ENCODE measurements at places on chromosomes 12 and 14.

GRCh38 chr12:5185435-5186069 is 141.9 kb downstream of the KCNA5 start:
- no peak for DNase-seq

GRCh38 chr14:32635061-32635719 is 303.5 kb upstream of the NPAS3 start:
- no peak for DNase-seq

GRCh38 chr14:63764620-63765139 is 36.8 kb upstream of the SGPP1 start:
- DNase-seq = no peak

GRCh38 chr12:64669270-64669842 is 59.1 kb downstream of the RASSF3 start:
- DNase-seq = peak; percentile 79

DNA sequence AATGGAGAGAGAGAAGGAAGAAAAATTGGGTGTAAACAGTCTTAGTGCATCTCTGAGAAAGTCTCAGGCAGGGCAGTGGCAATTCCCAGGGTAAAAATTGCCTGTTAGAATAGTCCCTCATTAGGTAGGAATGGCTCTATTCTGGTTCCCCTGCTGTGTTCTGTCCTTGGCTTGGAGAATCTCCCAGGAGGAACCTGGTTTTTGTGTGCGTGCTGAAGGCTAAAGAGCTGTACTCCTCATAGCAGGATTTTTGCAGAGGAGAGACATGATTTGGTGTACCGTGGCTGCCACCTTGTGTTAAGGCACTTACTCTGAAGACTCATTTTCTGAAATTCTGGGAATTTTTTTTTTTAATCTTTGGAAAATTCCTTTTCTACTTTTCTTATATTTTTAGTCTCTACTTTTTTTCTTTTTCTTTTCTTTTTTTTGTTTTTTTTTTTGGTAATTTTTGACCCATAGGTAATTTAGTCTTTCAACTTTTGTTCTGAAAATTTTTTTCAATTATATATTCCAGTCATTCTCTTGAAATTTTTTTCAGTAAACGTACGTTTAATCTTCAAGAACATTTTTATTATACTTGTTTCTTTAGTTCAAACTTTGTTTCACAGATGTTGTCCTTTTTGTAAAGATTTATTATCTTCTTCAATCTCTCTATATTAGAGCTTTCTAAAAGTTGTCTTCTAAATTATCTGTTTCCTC is 63.8 kb downstream of the FBXO33 start:
- peak; percentile 24 for DNase-seq

DNA sequence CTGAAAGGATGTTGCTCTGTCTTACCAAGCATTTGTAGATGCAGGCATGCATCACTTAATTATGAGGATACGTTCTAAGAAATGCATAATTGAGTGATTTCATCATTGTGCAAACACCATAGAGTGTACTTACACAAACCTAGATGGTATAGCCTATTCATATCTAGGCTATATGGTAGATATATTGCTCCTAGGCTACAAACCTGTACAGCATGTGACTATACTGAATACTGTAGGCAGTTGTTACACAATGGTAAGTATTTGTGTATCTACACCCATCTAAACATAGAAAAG is 75.9 kb downstream of the IFT81 start:
- DNase-seq = no peak

- no peak for DNase-seq
Observed at GRCh38 chr14:67586369-67586768, 13.7 kb downstream of the PIGH start.

DNA sequence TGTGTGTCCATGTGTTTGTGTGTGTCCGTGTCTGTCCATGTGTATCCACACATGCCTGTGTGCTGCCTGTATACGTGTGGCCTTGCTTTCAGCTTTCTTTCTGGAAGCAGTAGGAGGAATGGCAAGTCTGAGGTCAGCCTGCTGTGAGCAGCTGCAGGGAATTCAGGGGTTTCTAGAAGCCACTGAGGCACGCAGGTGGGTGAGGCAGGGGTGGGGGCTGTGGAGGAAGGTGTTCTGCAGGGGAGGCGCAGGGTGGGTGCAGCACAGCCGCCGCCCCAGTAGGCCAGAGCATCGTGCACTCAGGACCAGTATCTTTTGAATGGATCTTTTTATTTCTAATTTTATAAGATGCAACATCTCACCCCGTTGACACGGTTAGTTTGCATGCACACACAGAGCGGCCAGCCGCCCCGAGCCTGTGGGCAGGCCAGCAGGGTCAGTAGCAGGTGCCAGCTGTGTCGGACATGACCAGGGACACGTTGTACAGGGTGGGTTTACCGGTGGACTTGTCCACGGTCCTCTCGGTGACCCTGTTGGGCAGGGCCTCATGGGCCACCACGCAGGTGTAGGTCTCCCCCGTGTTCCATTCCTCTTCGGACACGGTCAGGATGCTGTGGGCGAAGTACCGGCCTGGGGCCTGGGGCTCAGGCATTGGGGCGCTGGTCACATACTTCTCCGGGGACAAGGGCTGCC is 327.7 kb downstream of the TMEM121 start:
- no peak for DNase-seq

- DNase-seq = no peak
Observed at GRCh38 chr12:27622436-27623195, 73.6 kb upstream of the REP15 start.

- no peak for DNase-seq
Observed at GRCh38 chr12:108691998-108692808, 39.1 kb downstream of the CORO1C start.

GRCh38 chr12:6318440-6318879 is 8.0 kb downstream of the PLEKHG6 start:
- DNase-seq = no peak

- DNase-seq = no peak
Observed at GRCh38 chr14:69993326-69993725, 114.1 kb downstream of the SMOC1 start.

- DNase-seq = no peak
Observed at GRCh38 chr14:71116568-71117122, 209.4 kb downstream of the PCNX1 start.

DNA sequence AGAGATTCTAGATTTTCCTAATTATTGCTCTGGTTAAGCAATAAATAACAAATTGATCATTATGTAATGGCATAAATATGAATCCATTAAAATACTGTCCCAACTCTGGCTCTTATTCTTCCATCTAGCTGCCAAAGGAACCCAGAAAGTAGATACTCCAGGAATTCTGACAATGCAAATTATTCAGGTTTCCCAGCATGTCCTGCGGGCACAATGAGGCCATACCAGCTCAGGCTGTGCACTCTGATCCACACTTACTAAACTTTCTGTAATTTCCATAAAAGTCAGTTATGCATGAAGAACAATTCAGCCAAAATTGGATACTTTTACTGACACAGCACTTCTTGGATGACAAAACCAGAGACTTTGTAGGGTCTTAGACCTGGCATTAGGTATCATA is 576.3 kb downstream of the KCNH5 start:
- no peak for DNase-seq

GRCh38 chr12:64385468-64385867 is 5.1 kb downstream of the C12orf56 start:
- DNase-seq = peak; percentile 35

DNA sequence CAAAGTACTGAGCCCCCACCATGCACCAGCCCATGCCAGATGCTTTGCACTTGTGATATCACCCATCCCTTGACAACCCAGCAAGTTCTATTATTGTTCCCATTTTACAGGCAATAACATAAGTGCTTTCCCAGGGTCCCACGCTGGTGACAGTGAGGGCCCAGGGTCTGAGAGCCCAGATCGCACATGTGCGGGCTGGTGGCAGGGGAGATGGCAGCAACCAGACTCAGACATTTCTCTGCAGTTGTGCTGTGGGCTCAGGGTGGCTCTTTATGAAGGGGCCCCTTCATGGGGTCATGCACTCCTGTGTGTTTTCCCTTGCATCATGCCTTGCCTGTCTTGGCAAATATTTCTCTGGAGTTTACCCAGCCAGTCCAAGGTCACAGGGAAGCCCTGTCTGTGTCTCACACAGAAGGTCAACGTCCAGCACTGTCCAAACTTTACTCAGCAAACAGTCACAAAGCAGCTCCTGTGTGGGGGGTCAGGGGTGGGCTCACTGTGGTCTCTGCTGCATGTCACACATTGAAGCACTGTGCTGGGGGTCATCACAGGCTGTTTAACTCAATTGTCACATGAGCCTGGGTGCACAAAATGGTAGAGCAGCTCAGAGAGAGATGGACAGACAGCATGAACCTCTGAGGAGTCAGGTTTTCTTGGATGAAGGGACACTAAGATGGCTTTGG is 12.7 kb downstream of the SERPINA5 start:
- no peak for DNase-seq

GRCh38 chr14:64190974-64191502 is 103.1 kb downstream of the ESR2 start:
- no peak for DNase-seq

DNA sequence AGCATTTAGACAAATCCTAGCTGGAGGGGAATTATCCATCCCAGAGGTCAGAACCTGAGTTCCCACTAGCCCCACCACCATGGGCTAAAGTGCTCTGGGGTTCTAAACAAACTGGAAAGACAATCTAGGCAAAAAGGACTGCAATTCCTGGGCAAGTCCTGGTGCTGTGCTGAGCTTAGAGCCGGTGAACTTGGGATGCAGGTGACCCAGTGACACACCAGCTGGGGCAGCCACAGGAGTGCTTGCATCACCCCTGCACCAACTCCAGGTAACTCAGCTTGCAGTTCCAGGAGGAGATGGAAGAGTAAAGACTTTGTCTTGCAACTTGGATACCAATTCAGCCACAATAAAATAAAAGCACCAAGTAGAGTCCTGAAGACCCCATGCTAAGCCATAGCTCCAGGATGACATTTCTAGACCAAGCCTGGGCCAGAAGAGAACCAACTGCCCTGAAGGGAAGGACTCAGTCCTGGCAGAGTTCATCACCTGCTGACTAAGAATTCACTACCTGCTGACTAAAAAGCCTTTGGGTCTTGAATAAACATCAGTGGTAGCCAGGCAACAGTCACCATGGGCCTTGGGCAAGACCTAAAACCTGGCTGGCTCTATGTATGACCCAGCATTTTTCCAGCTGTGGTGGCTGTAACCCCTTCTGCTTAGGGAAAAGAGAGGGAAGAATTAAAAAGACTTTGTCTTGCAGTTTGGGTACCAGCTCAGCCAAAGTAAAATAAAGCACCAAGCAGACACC is 223.4 kb upstream of the DIO2 start:
- DNase-seq = no peak

DNA sequence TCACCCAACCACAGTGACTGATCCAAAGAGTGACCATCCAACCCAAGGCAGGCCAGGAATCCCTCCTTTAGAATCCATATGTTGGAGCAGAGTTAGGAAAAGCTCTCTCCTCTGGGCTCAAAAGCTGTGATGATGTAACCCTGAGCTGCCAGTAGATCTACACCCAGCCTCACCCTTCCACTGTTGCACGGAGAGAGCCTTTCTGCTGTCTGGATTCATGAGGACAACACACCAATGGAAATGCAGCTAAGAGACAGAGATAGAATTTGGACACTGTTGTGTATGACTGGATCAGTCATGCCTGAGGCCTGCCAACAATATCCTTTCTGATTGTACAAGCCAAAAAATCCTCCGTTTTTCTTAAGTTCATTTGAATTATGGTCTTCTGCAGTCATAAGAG is 4.4 kb upstream of the OR6J1 start:
- DNase-seq = no peak

DNA sequence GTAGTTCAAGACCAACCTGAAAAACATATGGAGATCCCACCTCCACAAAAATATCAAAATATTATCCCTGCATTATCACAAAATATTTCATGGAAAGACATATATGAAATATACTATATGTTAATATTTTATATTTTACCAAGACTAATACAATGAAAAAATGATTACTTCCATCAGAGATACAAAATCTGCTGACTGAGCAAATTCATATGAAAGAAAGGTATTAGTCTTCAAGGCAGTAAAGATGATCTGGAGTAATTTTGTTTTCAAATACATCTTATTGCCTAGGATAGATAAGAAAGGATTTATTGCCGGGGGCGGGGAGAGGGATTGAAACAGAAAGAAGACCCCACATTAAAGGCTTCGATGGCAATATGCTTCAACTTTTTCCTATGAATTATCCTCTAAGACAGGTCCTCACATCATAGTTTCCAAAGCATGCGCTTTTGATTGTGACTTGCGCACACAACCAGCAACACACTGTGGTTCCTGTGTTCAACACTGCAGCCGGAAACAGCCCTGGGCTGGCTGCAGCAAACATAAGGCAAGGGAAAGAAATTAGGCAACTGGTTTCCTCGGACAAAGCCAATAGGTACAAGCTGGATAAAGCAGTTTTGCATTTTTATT is 83.2 kb downstream of the SPPL3 start:
- DNase-seq = peak; percentile 61

DNA sequence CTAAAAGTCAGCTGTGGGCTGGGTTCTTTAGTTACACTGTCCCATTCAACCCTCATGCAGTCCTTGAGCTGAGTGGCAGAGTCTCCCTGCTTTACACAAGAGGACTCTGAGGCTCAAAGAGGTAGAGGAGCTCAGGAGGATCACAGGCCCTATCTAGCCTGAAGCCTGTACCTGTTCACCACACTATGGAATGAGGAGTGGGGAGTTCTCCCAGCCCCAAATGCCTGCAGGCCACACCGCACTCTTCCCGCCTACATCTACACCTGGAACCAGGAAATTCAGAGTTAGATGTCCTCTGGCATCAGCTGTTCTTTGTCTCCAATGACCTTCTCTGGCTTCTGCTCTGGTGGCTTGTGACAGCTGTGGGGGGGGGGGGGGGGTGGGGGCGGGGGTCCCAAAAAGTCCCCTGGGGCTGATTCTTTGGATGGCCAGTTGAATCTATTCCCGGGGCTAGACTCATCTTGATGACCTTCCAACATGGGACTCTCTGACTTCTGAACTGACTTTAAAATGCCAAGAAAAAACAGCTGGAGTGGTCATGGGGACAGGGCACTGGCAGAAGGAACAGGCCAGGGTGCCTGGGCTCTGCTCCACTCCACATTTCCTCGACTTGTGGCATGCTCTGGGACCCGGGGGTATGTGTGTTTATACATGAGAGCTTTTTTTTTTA is 30.6 kb downstream of the RIN3 start:
- DNase-seq = no peak

DNA sequence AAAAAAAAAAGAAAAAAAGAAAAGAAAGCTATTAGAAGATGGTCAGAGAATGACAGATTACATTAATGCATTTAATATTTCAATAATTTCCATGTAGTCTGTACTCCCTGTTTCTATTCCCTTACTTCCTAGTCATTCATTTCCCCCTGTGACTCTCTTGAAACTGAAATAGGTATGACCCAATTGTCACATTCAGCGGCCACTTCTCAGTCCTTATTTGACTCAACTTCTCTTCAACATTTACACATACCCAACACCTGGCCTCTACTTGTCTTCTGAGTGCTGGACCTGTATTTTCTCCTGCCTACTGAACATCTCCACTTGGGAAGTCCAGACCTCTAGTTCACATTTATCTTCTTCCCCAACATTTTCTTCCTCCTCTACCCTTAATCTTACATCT is 7.2 kb downstream of the EEA1 start:
- peak; percentile 49 for DNase-seq

DNA sequence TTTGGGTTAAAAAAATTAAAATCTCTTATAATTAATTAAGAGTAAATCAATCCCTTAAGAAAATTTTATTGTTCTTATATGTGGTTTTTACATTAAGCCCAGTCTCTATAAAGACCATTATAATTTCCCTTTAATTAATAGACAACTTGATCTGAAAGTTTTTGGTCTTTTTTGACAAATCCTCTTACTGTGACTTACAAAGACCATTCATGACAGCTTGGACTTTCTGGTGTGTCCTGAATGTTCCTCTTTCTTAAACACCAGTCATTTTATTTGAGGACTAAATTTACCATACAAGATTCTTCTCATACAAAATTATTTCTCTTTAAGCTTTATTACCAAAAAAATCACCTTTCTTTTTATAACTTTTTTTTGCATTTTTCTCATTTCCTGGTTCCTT is 368.3 kb downstream of the ADGRD1 start:
- DNase-seq = no peak

GRCh38 chr14:91142214-91142668 is 28.4 kb downstream of the DGLUCY start:
- DNase-seq = peak; percentile 34
